ENCODE measurements at places on chromosomes 5 and 9.

- DNase-seq = no peak
Observed at GRCh38 chr5:31909073-31909472, 265.0 kb downstream of the GOLPH3 start.

- DNase-seq = no peak
Observed at GRCh38 chr9:22102146-22103053, 93.3 kb upstream of the CDKN2B start.

- DNase-seq = no peak
Observed at GRCh38 chr5:66840511-66841013, 244.4 kb downstream of the MAST4 start.

- DNase-seq = no peak
Observed at GRCh38 chr5:67149951-67150523, 46.6 kb downstream of the CD180 start.

GRCh38 chr9:121886759-121887485 is 206.2 kb downstream of the TTLL11 start:
- DNase-seq = no peak

DNA sequence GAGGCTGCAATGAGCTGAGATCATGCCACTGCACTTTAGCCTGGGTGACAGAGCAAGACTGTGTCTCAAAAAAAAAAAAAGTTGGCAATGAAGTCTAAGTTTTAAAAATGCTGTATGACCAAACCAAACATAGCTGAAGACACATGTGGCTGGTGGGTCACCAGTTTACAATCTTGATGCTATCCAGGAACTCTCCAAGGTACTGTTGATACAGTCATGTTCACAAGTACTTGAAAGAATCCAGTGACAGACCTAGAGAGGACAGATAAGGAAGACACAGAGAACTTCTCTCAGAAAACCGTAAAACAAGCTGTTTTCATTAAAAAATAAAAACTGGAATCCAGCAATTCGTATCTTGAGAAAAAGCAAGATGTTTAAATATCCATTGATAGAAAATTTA is 95.7 kb downstream of the ACTBL2 start:
- DNase-seq = no peak

- no peak for DNase-seq
Observed at GRCh38 chr5:150513375-150514309, 5.7 kb downstream of the NDST1 start.

DNA sequence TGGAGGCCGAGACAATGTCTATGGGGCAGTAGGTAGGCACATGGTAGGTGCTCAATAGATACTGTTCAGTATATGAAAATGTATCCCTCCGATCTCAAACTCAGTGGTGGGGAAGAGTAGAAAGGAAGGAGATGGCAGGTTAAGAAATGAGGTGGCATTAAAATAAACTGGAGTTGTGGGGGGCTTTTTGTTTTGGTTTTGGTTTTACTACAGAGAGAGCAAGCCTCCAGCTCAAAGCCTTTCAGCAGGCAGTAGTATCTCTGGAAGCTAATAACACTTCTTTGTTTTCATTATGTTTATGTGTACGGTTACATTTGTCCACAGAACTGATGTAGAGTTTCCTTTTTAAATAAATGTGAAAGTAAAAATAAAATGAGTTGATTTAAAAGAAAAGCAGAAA is 8.6 kb downstream of the MFAP3 start:
- no peak for DNase-seq

DNA sequence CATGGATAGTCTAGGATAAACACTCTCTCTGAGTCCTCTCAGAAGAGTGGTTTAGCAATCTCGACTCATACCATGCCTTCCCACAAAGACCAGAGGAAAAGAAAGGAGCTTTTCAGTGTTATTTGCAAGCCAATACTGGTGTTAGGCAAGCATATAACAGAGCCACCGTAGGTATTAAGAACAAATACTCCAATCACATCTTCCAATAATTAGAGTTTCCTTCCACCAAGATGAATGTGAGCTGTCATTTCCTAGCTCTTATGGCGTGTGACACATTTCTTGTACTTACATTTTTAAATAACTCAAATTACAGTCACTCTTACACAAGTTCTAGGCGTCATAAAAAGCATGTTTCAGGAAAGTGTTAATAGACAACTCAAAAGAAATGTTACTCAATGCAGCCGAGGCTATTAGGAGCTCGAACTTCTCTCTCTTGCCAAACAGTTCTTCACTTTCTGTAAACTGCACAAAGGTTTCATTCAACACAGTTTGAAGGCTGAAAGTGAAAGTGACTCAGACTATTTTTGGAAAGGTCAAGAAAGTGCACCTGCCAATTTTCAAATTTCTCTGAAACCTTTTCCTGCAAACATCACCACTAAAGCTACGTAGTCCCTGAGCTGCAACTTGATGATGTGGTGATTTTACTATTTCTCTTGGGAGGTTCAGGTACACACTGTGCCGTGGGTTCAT is 153.8 kb downstream of the AUH start:
- DNase-seq = no peak

DNA sequence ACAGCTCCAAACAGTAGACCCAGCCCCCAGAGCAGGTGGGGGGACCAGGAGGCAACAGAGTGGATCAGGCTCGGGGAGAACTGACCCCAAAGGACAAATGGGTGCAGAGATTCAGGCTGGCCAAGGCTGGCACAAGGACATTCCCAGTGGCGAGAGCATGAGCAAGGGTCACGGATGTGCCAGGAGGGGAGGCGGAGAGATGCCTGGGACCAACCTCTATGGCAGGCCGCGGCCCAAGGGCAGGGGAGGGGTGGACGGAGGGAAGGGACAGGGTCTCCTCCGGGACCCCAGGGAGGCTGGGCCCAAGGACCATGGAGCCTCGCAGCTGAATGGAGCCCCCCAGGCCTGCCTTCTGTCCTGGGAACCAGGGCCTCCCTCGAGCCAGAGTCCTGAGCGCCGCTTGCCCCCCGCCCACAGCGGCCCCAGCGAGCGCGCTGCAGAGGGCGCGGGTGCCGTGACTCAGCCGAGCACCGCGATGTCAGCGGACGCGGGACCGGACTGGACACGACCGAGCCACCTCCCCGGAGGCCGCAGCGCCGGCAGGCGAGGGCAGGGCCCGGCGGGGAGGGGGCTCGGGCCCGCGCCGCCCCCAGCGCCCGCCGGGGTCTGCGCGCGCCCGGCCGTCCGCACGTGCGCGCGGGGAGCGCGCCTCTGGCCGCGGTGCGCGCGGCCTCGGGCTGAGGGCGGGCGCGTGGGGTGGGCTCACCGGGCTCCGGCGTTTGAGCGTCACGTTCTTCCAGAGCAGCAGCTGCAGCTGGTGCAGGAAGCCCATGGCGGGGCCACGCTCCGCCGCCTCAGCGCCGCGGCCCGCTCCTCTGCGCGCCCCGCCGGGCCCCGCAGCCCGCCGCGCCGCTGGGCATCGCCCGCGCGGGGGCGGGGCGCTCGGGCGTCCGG is at the start of gene ABCA2:
TSS of gene ABCA2 (minus strand) at position 869 of the 894 bp plus-strand sequence. CDS start at position 772, 97 bp downstream.
- no peak for DNase-seq

GRCh38 chr5:151082282-151082902 is 1.6 kb upstream of the TNIP1 start:
- no peak for DNase-seq

DNA sequence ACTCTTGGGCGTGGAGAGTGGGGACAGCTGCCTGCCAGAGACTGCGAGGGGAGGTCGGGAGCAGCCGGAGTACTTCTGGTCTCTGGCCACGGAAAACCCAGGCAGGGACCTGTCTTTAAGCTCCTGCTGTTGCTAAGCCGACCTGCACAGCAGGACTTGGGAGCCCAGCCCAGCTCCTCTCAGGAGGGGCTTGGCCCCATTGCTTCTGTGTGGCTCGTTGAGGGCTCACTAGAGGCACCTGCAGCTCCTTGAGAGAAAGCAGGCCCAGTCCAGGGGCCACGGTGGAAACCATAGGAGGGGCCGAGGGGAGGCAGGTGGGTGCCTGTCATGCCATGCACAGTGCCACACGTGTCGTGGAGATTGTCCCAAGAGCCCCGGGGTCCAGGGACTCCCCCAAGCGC is 3.3 kb upstream of the LCN2 start:
- DNase-seq = no peak

- DNase-seq = no peak
Observed at GRCh38 chr5:157828105-157828943, 30.6 kb downstream of the CLINT1 start.

- no peak for DNase-seq
Observed at GRCh38 chr5:3354606-3355005, 241.0 kb upstream of the IRX1 start.

- no peak for DNase-seq
Observed at GRCh38 chr5:58759745-58760144, 176.9 kb downstream of the RAB3C start.

GRCh38 chr9:96158147-96158546 is 143.8 kb downstream of the HSD17B3 start:
- DNase-seq = no peak

- no peak for DNase-seq
Observed at GRCh38 chr9:7613931-7614330, 185.6 kb downstream of the DMAC1 start.

- DNase-seq = no peak
Observed at GRCh38 chr9:107683566-107683965, 194.0 kb upstream of the KLF4 start.

GRCh38 chr5:4245511-4245910 is 649.9 kb downstream of the IRX1 start:
- no peak for DNase-seq

- no peak for DNase-seq
Observed at GRCh38 chr5:90956511-90957097, 398.0 kb downstream of the ADGRV1 start.

DNA sequence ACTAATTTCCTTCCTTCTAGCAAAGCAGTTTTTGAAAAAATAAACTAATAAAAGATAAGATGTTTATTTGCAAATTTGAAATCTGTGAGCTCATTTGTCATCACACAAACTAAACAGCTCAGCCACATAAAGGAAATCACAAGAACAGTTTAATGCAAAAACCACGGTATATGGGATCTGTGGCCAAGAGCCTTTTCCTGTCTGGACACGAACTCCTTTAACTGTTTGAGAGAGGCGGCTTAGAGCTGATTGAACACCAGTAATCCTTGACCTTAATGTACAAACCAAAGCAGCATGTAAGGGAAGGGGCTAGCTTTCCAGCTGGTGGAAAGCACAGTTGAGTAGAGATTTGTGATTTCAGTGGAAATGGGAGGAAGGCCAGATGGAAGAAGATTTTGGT is 66.3 kb upstream of the SPINK5 start:
- no peak for DNase-seq
